Stimulated activated CD4-positive, alpha-beta T cell treated with anti-CD3 and anti-CD28 coated beads, Interleukin-15, amount 100 ng/mL, for 1 hour (primary cell): ENCODE measurements at places on chromosomes 2 and 18.

- DNase-seq: no peak
Observed at GRCh38 chr2:3644246-3644525, 13.8 kb upstream of the ALLC start.

- DNase-seq: no peak
Observed at GRCh38 chr18:65477455-65477854, 273.4 kb upstream of the CDH7 start.

DNA sequence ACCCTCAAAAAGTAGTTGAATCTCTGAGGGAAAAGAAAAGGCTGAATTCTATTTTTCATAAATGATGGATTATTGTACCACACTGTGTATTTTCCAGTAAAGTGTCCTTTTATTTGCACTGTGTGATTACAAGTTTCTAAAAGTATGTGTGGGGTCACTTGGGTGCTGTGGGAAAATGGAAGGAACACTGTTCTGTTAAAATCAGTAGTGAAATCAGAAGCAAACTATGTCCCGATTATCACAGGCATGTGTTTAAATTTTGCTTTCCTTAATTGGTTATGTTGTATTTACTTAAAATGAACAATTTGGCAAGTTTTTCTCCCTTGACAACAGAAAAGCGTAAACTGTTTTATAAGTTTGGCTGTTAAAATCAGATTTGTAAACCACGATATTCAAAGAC lies 353.1 kb downstream of the ARHGAP15 start:
- DNase-seq: no peak

DNA sequence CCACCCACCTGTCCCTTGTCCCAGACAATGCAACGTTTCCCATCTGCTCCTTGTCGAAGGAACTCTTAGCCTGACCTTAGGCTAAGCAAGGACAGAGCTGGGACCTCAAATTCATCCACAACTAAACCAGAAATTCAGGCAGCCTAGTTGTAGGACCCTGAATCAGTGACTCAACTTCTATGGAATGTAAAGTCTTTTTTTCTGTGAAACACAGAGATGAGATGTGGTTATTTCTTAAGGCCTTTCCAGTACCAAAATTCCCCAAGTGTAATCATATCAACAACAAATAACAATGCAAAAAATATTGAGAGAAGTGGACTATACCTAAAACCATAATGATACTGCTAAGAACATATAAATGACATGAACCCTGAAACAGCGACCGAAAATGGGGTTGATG lies 46.7 kb downstream of the EN1 start:
- DNase-seq: no peak

DNA sequence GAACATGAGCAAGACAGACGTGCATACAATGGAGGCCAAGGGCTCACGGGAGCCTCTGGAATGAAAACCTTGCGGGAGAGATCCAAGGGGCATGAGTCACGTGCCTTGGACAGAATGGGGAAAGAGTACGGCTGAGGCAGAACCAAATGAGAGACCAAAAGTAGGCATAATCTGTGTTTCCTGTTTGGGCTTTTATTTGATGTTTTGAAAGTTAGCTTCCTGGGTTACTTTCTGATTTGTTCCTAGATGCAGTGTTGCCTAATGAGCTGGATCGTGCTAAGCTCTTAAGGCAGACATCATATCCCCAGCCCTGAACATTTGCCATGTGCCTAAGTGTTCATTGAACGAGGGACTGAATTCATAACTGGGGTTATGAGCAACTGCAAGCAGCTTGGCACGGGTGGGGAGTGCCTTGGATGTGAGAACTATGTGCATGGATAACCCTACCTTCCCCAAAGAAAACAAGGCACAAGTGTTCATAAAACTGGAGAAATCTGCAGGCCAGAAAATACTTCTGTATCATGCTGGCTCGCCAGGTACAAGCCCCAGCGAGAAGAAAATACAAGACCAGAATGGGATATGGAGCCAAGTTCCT lies 60.3 kb upstream of the RPL31 start:
- DNase-seq: no peak
